ENCODE measurements at places on chromosomes 7 and 10.
A peak's percentile ranks its signal among the peaks of the same experiment; 100 is the strongest.

DNA sequence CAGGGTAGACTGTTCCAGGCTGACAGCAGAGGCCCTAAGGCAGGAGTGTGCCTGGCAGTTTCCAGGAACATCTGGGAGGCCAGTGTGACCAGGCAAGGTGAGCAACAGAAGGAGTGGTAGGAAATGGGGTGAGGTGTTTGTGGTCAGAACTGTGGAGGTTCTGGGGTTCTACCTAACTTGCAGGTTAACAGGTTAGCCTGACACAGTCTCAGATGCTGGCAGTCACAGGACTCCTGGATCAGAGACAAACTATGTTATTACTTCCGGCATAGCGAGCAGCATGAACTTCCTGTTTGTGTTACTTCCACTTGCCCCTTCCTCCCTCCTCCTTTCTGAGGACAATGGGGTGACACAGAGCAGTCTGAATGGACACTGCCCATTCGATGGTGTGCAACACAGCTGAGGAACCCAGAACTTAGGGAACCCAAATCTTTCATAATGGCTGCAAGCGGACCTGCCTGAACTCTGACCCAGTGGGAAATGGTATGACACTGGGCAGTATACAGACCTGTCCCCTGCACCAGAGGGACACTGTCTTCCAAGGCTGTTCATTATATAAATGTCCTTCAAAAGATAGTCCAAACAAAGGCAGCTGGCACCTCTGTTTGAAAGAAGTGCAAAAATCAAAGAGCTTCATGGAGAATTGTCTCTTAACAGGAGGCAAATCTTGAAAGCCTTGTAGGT lies 3.9 kb upstream of the SAR1A start:
- peak; percentile 81 for DNase-seq

DNA sequence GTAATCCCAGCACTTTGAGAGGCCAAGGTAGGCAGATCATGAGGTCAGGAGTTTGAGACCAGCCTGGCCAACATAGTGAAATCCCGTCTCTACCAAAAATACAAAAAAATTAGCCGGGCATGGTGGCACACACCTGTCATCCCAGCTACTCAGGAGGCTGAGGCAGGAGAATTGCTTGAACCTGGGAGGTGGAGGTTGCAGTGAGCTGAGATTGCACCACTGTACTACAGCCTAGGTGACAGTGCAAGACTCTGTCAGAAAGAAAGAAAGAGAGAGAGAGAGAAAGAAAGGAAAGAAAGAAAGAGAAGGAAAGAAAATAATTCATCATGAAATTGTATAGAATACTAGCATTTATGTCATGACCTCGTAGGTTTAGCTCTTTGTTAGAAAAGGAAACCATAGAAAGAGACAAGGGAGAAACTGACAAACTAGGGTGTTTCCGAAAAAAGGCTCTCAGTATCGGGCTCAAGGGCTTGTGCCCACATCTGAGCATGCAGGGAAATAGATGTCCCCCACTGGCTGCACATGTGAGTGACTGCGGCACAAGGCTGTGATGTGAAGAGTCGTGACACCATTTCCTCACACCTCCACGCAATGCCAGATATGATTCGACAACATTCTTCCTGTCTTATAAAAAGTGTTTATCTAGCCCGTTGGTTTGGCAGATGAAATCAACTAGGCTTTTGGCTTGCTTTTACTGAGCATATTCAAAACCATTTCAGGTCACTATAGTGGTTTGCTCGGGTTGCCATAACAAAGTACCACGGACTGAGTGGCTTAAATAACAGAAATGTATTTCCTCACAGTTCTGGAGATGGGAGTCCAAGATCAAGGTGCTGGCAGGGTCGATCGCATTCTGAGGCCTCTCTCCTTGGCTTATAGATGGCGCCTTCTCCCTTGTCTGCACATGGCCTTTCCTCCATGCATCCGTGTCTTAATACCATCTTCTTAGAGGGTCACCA lies 2.0 kb downstream of the SRGN start:
- DNase-seq: peak; percentile 94

DNA sequence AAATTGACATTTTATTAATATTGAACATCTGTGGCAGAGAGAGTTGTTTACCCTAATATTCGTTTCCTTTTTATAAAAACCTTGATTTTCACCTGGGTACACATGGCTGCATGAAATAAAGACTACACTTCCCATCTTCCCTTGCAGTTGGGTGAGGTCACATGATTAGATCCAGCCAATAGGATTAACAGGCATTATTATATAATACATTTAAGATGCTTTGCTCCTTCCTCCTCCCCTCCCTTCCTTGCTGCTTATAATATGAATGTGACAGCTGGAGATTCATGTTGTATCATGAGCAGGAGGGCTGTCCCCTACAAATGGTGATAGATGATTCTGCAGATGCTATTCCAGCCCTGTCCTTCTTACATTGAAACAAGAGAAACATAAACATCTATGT lies 146.6 kb downstream of the SH2D4B start:
- peak; percentile 62 for DNase-seq

DNA sequence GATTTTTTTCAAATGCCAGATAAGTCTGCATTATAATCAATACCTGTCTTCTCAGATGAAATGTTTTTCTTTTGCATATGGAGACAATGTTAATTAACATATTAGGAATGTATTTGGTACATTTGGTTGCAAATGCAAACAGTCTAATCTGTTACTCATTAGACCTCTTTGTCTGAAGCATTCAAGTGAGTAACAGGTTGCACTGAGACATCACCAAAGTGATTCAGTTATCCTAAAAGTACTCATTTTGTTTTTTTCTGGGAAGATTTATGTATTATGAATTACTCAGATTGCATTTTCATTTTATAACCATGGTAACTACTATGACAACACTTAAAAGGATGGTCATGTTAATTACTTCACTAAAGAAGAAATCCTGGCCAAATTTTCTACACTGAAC lies 513.6 kb downstream of the HTR7 start:
- no peak for DNase-seq

DNA sequence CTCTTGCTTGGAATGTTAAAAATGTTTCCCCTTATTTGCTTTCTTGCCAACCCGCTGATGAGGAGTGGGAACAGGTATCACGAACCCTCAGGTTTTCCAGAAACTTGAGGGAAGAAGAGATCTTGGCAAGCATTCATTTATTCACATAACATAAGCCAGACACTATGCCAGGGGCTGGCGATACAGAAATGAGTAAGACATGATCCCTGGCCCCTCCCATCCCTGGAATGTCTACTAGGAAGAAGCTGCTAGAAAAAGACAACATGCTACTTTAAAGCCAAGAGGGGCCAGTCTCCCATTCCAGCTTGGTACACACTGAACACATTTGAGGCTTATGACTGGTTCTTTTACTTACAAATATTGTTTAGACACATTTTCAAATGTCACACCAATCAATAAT lies 26.4 kb downstream of the SLC35B4 start:
- peak; percentile 11 for DNase-seq

DNA sequence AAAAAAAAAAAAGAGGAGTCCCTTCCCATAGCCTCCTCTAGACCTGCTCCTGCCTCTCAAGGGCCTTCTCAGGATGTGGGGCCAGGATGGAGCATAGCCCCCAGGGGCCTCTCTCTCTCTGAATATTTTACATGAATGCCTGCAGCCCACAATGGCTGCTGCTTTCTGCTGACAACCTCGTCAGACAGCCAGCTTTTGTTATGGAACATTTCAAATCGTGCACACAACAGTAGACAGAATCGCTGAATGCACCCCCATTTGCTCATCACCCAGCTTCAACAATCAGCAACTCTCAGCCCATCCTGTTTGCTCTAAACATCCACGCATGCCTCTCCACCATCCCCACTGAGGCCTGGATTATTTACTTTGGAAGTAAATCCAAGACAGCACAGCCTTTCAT lies 5.4 kb downstream of the PLAC9 start:
- no peak for DNase-seq

- DNase-seq: peak; percentile 65
Measured at GRCh38 chr7:47088329-47089067, 493.4 kb downstream of the TNS3 start.

DNA sequence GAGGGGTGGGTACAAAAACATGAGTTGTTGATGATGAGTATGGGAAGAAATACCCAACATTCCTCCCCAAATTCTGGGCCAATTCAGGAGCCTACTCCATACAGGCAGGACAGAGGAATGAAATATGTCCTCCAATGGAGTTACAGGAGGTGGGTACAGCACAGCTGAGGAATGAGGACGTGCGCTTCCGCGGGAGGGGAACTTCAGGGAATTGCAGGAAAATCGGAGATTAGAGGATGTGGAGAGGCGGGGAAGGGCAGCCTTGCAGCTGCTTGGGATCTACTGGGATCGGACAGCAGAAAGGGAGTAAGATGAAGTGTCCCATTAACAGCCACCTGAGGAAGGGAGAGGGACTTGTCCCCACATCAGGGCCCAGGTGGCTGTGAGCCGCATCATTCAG lies 50.2 kb downstream of the PDIA4 start:
- DNase-seq: no peak

- DNase-seq: no peak
Measured at GRCh38 chr10:87705339-87705738, 45.7 kb downstream of the PAPSS2 start.

GRCh38 chr7:157425137-157425731 lies 88.4 kb downstream of the DNAJB6 start:
- DNase-seq: no peak

DNA sequence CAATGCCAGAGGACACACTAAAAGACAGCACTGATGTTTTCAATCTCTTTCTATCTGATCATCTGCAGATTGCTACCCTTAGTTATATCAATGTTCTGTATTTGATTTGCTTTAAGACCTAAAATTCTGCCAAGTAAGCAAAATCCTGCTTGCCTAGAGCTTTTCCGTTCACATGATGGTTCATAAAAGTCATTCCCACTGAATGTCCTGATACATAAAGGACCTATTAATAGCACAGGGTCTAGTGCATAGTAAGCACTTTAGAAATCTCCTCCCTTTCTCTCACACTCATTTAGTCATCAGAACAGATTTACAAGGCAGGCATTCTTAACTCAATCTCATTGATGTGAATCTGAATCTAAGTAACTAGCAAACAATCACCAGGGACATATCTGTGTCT lies 68.8 kb downstream of the PCGF5 start:
- no peak for DNase-seq

DNA sequence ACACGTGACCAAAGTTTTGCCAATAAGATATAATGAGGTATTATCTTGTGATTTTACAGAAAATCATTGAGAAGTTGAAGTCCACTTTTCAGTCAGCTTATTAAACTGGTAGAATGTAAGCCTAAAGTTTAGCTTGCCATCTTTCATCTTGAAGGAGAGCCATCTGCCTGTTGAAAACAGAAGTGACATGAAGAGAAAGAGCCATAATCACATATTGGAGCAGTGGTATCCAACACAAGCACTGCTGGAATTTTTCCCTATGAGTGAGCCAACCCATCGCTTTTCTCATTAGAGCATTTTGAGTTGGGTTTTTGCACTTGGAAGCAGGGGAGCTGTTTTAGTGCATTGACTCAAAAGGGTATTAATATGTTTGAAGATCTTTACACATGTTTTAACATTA lies 117.6 kb upstream of the FERD3L start:
- DNase-seq: no peak

DNA sequence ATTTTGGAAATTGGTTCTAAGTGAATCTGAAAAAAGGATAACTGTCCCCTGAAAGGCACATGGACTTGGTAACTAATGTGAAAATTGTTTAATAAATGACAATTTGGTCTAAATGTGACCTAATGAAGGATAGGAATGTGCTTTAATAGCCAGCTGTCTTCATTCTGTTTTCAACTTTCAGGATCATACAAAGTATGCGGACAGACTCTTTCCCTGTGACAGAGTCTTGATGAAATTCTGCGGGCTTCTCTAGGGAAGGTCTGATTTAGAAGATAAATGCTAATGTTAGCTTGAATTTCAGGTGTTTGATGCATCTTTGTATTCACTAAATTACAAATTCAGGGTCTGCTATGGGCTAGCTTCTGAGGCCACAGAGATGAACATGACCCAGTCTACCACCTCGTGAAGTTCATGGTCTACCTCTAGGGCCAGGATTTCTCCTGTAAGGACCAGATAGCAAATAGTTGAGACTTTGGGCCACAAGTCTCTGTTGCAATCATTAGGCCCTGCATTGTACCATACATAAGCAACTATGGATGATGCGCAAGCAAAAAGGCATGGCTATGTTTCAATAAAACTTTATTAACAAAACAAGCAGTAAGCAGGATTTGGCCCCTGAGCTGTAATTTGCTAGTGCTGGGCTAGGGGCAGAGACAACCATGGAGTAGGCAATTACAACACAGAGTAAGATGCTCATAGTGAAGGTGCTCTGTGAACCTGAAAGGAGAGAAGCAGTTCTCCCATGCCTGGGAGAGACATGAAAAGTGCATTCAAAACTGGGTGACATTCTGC lies 368.6 kb downstream of the INHBA start:
- no peak for DNase-seq

GRCh38 chr7:135420786-135421185 lies 89.1 kb downstream of the CNOT4 start:
- DNase-seq: no peak

DNA sequence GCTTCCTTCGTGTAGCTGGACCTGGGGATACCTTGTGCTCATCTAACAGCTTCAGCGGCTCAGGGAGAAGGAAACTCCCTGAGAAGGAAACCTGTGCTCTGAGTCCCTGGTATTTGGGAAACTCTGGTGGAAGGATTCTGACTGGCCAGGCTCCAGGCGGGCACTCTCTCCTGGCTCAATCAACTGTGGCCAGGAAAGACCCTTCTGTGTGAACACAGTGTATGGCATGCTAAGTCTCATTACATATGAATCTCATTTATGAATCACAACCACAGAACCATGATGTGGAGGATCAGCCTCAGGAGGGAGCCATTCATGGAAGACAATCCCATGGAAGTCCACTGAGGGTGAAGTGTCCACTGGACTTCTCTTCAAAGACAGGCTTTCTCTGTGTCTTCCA lies 20.9 kb downstream of the NPS start:
- DNase-seq: no peak

- no peak for DNase-seq
Measured at GRCh38 chr10:52805414-52806285, 33.1 kb upstream of the MBL2 start.

- no peak for DNase-seq
Measured at GRCh38 chr7:139075871-139076686, 33.4 kb downstream of the ZC3HAV1 start.

- no peak for DNase-seq
Measured at GRCh38 chr10:102408131-102408727, 10.4 kb downstream of the PSD start.

DNA sequence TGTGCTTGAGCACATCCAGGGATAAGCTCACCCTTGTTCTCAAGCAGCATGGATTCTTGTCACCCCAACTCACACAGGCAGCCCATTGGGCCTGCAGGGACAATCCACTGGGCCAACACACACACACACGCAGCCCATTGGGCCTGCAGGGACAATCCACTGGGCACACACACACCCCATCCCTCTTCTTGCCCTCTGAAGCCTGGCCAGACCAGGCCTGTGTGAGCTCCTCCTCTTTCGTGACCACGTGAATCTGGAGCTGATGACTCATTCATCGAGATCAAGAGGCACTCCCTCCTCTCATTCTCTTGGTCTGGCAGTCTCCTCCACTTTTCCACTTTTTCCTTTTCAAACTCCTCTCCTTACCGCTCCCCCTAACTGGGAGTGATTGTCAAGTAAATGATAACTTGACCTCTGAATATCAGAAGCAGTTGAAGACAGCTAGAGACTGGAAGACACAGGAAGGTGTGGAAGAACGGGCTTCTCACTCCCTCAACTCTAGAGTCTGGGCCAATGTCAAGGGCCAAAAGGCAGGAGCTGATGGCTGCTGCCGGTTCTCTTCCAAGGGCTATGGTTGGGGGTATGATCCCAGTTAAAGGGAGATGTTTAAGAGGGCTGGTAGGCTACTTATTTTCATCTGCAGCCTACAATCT lies 89.7 kb downstream of the HIPK2 start:
- no peak for DNase-seq

GRCh38 chr10:19628767-19629560 lies 187.3 kb upstream of the PLXDC2 start:
- DNase-seq: no peak
